ENCODE measurements at places on chromosomes 3 and 15. TPM values are rescaled to one million over a fixed set of nuclear protein-coding genes. Genes with fewer than 3 reads are reported as not detected.

KIAA1143 gene
- total RNA-seq: 10.8 TPM

KLHL6 gene
- not detected for total RNA-seq

CCNDBP1 gene
- 28.2 TPM for total RNA-seq

ACOX2 gene
- total RNA-seq: 9.1 TPM

EHHADH gene
- 2.2 TPM for total RNA-seq

DNAH12 gene
- total RNA-seq: 0.19 TPM

CNTN4 gene
- total RNA-seq: not detected

LARP6 gene
- total RNA-seq: 81.2 TPM

DPPA2 gene
- not detected for total RNA-seq

SLC28A1 gene
- total RNA-seq: 0.05 TPM

ISL2 gene
- total RNA-seq: 5.1 TPM

TM4SF4 gene
- 30.7 TPM for total RNA-seq

SEMA3F gene
- total RNA-seq: 7.1 TPM
